HCT116 (cell line): ENCODE measurements at places on chromosomes 6 and 20. TPM values are rescaled to one million over a fixed set of nuclear protein-coding genes. Genes with fewer than 3 reads are reported as not detected.

DNA sequence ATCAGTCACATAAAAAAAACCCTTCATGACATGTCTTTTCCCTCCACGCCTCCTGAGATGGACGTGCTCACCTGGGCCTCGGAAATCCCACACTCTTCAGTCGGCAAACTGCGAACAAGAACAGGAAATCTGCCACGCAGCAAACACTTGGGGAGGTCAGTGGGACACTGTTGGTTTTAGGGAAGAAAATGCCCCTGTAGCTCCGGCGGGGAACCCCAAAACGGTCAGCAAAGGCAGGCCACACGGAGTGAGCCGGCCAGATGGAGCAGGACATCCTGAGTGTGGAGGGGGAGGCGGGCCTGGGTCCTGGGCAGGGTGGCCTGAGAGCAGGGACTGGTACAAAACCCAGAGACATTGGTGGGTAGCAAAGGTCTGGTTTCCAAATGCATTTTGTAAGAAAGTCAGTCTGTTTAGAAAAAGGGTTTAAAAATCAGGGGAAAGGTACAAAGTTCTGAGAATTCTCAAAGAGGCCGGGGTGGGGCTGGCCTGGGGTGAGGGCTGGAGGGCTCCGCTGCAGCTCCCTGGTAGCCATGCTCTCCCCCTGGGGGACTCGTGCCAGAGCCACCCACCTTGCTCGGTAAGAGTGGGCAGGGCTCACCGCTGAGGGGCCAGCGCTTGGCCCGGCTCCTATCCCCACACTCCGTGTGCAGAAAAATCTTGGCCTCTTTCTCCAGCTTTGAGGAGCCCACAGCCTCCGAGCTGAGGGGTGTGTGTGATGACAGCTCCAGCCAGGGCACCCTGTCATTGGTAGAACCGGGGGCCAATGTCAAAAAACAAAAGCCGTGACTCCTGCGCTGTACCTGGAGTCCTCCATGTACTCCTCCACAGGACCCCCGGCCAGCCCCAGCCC lies 5.2 kb downstream of the SLC2A4RG start:
- no peak for DNase-seq
- H3K27ac ChIP-seq: no peak overlapping the region
- no peaks in the 10 kb centered on the region for H3K27me3 ChIP-seq

Gene ZFP57
- not detected for total RNA-seq

Gene PRR3
- 16.7 TPM for total RNA-seq

GRCh38 chr6:169997930-169998218 lies 246.5 kb downstream of the ERMARD start:
- no peaks in the 10 kb centered on the region for H3K36me3 ChIP-seq
- no peak for DNase-seq
- no peaks in the 10 kb centered on the region for H3K27me3 ChIP-seq
- no peaks in the 10 kb centered on the region for H3K4me1 ChIP-seq
- no peak overlapping the region for H3K27ac ChIP-seq

DNA sequence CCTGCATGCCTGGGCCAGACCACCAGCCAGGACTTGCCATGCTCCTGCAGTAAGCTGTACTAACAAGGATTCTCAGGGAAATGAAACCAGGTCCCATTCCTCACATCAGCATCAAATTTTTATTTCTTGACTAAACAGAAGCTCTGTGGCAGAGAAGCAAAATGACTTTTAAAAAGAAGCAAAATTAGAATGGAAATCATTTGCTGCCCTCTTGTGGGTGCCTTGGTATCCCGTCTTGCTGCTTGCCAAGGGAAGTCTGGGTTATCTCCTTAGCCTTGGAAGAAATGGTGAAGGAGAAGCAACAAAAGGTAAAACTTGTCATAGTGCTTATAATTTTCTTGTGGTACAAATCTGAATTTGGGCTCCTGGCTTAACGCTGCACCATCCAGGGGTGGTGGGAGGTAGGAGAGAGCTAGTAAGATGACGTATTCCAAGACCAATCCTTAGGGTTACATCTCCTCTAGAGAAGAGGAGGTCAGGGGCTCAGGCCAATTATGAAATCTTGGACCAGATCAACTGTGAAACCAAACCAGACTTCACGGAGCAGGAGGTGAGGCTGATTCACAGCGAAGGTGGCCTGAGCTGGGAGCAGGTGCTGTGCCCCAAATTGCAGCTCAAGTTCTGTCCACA lies 107.5 kb downstream of the FAXC start:
- H3K4me1 ChIP-seq: no peaks in the 10 kb centered on the region
- H3K27ac ChIP-seq: no peak overlapping the region
- peak; percentile 38 for DNase-seq
- peaks cover 58% of the 10 kb centered on the region for H3K27me3 ChIP-seq

DNA sequence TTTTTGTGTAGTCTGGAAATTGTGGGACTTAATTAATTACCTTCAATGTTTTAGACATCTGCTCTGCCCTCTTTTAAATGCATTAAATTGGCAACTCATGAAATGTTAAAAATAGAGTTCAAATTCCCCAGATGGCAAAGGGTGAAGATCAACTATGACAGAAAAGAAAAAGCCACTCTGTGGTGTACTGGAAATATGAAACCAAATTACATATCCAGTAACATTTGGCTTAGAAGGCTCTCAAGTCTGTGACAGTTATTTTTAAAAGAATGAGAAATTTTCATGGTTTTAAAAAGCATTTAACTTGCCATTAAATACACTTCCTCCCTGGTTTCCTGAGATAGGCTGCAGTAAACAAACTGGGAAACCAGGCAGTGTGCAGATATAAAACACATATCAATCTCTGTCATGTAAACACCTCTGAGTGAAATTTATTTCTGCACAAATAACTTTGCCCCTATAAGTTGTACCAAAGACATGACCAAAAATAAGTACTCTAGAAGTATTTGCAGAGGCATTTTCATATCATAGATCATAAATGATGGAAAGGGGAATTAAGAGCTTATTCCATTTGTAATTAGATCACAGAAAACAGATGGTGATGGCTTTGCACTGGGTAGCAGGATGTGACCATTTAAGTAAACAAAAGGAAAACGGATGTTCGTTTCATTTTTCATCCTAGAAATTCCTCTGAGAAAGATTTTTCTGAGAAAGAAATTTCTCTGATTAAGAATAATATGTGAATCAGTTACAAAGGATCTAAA lies 360.1 kb downstream of the SAMD5 start:
- no peaks in the 10 kb centered on the region for H3K36me3 ChIP-seq
- DNase-seq: no peak
- no peaks in the 10 kb centered on the region for H3K4me1 ChIP-seq
- H3K27me3 ChIP-seq: no peaks in the 10 kb centered on the region
- no peak overlapping the region for H3K4me3 ChIP-seq

DNA sequence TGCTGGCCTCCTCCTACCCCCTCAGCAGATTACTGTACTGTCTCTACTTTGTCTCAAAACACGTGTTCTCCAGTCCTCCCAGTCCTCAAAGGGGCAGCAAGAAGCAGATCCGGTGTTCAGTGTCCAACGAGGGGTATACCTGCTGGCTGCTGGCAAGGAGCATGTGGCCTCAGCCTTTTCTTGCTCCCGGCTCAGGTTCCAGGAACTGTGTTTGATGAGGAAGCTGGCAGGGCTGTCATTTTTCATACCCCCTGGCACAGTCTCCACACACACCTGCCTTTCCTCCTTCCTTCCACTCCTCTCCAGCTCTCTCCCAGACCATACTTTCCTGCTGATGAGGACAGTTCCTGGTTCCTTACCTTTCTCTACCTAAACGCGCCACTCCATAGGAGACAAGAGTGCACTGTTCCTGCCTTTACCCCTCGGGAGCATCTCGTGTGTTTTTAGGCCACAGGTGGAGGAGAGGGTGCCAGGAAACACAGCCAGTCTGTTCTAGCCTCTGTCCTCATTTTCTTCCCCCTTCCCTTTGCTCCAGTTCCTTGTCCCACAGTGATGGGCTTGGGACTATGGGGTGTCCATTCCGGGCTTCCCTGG lies 77.2 kb downstream of the SSR1 start:
- no peaks in the 10 kb centered on the region for H3K27me3 ChIP-seq
- no peak overlapping the region for H3K4me3 ChIP-seq
- no peak for DNase-seq
